ENCODE measurements at places on chromosomes 7 and 10. TPM values are rescaled to one million over a fixed set of nuclear protein-coding genes. Genes with fewer than 3 reads are reported as not detected.

Gene HOXA5
- 25.2 TPM for total RNA-seq

Gene PIP
- not detected for total RNA-seq

Gene CHN2
- total RNA-seq, result 0.79 TPM

Gene RNF148
- total RNA-seq, result 0.87 TPM

Gene TRIL
- total RNA-seq, result 0.37 TPM

Gene OR2AE1
- total RNA-seq, result not detected

Gene ZNF735
- not detected for total RNA-seq

Gene HYAL4
- 0.05 TPM for total RNA-seq

Gene INA
- not detected for total RNA-seq

Gene ADAM12
- total RNA-seq, result 2.2 TPM

Gene CDK14
- 14.5 TPM for total RNA-seq

Gene SPOCK2
- total RNA-seq, result 0.75 TPM

Gene TMEM72
- 0.08 TPM for total RNA-seq

Gene SFMBT2
- total RNA-seq, result 6.2 TPM

Gene ZPBP
- total RNA-seq, result not detected

Gene NODAL
- total RNA-seq, result not detected

Gene PDE1C
- 100 TPM for total RNA-seq

Gene NAT16
- 0.11 TPM for total RNA-seq

Gene REEP3
- 13.2 TPM for total RNA-seq

Gene GPR146
- total RNA-seq, result 1.8 TPM

Gene MYOZ1
- total RNA-seq, result 0.41 TPM

Gene TMEM270
- total RNA-seq, result 0.93 TPM

Gene TUBB8
- total RNA-seq, result not detected

Gene ANXA8
- total RNA-seq, result 0.21 TPM

Gene KIF20B
- total RNA-seq, result 24.6 TPM

Gene PSTK
- total RNA-seq, result 8.3 TPM

Gene ACTL6B
- total RNA-seq, result not detected

Gene C1GALT1
- total RNA-seq, result 35.2 TPM

Gene CNNM1
- not detected for total RNA-seq

Gene NKX1-2
- 0.11 TPM for total RNA-seq

Gene FAM13C
- 0.16 TPM for total RNA-seq

Gene GHRHR
- total RNA-seq, result not detected
